ENCODE measurements at places on chromosomes 7 and 10.

DNA sequence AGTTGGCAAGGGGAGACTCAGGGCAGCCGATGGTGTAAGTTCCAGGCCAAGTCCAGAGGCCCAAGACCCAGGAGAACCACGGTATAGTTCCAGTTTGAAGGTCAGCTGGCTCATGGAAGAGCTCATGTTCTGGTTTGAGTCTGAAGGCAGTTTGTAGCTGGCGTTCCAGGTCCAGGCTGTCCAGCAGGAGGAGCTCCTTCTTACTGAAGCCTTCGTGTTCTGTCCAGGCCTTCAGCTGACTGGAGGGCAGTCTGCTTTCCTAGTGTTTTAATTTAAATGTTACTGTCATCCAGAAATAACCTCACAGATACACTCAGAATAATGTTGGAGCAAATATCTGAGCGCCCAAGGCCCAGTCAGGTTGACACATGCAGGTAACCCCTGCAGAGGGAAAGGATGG, 4.2 kb downstream of the SUN1 start:
- DNase-seq: no peak

DNA sequence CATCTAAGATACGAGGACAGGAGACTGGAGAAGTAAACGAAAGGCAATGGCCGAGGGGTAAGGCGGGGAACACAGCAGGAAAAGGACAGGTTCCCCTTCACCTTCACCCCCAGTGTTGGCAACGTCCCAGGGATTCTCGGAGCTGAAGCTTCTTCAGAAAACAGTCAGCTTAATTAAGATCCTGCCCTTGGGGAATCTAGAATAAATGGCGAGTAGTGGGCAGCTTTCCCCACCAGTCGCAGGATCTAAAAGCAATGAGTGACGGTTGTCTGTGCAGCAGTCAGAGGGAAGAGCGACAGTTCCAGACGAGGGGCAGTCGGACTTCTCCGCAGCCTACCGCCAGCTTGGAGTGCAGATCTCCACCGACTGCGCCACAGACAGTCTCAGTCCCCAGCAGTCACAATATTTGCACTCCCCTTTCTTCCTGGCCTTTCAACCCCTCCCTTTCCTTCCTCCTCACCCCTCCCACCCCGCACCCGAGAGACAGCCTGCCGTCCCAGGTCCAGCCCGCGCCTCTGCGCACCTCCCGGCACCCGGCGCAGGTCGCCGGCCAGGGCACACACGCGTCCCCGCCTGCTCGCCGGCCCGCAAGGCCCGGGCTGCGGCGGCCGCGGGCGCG, 10.9 kb upstream of the SP8 start:
- peak; percentile 18 for DNase-seq

GRCh38 chr10:17954861-17955260, 3.1 kb downstream of the SLC39A12 start:
- no peak for DNase-seq

DNA sequence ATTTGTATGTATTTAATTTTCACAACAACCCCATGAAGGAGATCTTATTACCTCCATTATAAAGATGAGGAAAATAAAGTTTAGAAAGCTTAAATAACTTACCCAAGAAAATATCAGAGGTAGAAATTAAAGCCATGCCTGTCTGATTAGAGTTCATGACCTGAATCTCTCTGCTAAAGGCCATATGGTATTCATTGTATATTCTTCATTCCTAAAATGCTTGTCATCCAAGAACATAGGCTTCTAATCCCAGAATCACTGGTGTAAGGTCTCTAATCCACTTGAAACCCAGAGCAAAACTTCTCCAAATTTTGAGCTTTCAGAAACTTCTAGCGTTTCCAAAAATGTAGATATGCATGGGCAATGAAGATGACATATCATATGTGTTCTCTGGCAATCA, 72.3 kb upstream of the YAE1 start:
- no peak for DNase-seq

DNA sequence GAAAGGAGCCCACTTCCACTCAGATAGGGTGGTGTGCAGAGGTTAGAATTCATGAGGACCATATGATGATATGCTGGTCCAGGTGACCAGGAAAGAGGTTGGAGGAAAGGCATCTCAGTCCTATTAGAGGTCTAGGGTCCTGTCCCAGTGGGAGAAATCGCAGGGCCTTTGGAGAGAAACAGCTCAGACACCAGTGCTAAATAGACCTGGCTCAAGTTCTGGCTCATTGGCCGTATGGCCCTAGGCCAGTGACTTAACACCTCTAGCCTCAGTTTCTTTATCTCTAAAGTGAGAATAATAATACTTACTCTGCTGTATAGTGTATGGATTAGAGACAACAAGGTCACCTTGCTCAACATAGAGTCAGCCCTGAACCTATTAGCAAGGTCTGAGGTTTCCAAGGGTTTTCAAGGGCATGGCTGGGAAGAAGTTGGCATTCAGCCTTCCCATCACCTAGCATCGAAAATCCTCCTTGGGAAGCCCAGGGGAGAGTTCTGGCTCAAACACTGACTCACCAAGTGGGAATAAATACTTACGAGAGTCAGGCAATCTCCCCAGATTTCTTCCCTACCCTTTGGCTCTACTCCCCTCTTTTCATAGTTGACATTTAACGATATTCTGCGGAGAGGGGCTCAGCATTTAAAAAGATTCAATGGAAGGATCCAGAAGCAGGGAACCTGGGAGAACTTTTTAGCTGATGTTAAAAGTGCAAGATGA, 473.1 kb upstream of the PODXL start:
- no peak for DNase-seq

DNA sequence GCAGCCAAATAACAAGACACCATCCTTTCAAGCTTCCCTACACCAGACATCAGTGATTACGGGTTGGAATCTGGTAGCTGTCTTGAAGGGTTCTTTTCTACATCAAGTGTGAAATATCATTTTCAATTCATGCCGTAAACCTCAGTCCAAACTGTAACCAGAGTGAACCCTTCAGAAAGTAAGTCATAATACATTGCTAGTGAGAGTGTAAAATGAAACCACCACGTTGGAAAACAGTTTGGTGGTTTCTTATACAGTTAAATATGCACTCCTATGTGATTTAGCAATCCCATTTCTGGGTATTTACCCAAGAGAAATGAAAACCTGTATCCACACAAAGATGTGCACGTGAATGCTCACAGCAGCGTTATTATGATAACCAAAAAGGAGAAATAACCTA, 25.6 kb upstream of the ZC3HAV1L start:
- DNase-seq: no peak

GRCh38 chr10:7533657-7534479, 123.0 kb upstream of the SFMBT2 start:
- DNase-seq: no peak

DNA sequence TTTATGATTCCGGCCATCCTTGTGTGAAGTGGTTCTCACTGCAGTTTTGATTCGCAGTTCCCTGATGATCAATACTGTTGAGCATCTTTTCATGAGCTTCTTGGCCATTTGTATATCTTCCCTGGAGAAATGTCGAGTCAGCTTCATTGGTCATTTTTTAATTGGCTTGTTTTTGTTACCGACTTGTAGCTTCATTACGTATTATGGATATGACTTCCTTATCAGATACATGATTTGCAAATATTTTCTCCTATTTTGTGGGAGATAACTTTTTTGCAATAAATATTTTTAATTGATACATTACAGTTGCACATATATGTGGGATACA, 27.4 kb upstream of the TPK1 start:
- no peak for DNase-seq

DNA sequence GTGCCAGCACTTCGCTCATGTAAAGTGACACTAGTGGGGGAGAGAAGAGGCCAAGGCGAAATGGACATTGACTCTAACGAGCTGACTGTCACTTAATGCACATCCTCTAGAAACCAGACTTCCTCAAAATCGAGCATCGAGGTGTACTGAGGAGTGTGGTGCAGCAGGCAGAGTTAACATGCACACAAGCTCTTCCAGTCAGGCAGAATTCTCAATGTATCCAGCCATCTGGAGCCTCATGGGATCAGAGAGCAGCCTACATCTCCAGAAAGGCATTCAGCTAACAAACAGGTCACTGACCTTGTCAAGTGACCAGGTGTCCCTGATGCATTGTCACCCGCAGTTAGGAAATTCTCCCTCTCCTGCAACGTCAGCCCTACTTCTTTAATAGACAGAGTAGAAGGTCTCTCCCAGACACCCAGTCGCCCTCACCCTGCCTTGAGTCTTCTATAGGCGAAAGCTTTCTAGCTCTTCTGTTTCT, 259.8 kb upstream of the AOAH start:
- DNase-seq: no peak

GRCh38 chr7:69564454-69565417, 33.5 kb upstream of the AUTS2 start:
- no peak for DNase-seq

- no peak for DNase-seq
Measured at GRCh38 chr10:95413588-95413987, 122.8 kb upstream of the PDLIM1 start.
